ENCODE measurements at places on chromosomes 7 and 10.

- no peak for DNase-seq
Measured at GRCh38 chr10:80500572-80501380, 36.9 kb upstream of the SH2D4B start.

DNA sequence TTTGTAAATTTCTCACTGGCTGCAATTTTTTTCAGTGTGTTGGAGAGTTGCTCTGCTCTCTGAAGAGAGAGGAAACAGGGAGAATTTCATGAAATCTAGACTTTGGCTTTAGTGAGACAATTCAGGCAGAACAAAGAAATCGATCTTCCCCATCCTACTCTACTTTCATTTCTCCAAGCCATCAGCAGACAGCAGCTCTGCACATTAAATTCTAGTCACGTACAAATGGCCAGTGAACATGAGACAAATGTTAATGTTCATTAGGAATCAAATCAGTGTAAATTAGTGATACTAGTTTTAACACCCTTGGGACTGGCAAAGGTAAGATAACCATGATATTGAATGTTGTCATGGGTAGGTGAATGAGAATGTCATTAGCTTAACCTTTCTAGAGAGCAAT lies 140.8 kb downstream of the ANLN start:
- no peak for DNase-seq

- no peak for DNase-seq
Measured at GRCh38 chr10:50625649-50626132, 1.9 kb upstream of the SGMS1 start.

DNA sequence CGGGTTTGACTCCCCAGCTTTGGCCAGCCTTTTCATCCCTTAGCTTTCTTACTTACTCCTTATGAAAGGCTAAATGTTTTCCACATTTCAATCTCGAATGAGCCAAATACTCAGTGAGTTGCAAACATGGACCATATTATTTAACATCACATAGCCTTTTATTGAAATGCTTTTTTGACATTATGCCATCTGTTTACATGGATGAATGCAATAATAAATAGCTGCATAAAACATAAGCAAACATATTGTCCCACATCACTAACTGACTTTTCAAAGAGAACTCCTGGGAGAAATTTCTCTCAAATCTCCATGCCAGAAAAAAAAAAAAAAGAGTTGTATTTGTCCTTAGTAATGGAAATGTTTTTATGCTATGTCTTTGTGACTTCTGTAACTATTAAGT lies 134.9 kb downstream of the LSMEM1 start:
- DNase-seq = no peak

DNA sequence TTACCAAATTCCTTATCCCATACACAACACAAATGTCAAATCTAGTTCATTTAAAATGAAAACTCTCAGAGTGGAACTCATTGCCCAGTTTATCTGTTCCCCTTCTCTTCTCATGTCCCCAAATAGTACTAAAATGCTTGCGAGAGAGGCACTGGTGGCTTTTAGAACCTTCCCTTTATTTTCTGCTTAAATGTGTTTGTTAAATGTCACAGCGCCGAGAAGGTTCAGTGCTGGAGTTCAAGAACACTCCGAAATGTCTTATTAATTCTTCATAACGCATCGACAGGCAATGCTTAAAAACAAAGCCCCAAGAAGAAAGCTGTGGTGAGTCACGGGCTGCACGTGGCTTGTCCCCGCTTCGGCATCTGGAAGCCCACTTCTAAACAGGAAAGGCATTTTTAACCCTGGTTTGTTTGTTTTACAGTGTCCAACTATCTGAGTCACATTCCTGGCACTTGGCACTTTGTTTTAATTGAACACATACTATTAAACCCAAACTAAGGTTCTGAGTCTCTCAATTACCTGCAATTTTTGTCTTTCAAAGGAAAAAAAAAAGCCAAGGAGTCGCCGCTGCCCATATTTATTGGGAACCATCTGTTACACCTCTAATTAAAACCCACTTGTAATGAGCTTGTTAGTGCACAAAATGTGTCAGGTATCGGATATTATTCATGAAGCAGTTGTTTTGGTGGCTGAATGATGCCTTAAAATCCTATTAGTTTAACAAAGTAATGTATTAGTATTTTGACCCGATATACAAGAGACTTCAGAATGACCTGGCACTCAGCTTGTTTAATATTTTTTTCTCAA lies 49.9 kb upstream of the MGMT start:
- no peak for DNase-seq

DNA sequence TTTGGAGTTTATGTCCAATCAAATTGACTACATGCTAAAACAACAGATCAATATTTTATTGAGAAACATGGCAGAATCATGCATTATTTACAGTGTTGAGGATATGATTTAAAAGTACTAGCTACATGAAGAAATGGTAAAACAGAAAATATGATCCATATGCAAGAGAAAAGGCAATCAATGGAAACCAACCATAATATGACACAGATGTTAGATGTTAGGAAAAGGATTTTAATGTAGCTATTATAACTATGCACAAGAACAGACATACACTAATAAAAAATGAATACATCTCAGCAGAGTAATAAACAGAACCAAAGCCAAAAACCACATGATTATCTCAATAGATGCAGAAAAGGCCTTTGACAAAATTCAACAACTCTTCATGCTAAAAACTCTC lies 166.2 kb upstream of the CACNA2D1 start:
- DNase-seq = no peak

GRCh38 chr10:68526634-68527307 lies 552 bp downstream of the SLC25A16 start:
- DNase-seq = no peak

DNA sequence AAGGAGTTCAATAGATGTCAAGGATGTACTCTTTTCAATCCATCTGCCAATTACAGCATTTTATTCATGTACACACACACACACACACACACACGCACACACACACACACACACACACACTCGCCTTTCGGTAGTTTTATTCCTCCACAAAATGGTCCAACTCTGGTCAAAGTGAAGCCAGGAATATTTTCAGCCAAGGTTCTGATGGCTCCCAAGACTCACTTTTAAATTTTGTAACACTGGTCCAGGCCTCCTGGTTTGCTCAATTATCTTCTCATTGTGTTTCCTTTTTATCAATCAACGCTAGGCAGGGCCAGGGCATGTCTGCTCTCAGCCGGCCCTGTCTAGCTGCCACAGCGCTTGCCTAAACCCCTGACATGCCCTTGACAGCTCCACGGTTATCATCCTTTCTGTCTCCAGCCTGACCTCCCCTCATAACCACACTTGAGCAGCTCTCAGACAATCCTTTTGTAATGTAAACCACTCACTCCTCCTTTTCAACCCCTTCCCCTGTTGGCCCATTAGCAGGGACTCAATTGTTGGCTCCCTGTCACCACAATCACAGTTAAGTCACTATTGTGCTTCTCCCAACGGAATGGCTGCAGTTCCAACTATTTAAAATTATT lies 115.1 kb downstream of the ICA1 start:
- no peak for DNase-seq

- DNase-seq = no peak
Measured at GRCh38 chr10:47051741-47052238, 140.6 kb downstream of the PTPN20 start.

DNA sequence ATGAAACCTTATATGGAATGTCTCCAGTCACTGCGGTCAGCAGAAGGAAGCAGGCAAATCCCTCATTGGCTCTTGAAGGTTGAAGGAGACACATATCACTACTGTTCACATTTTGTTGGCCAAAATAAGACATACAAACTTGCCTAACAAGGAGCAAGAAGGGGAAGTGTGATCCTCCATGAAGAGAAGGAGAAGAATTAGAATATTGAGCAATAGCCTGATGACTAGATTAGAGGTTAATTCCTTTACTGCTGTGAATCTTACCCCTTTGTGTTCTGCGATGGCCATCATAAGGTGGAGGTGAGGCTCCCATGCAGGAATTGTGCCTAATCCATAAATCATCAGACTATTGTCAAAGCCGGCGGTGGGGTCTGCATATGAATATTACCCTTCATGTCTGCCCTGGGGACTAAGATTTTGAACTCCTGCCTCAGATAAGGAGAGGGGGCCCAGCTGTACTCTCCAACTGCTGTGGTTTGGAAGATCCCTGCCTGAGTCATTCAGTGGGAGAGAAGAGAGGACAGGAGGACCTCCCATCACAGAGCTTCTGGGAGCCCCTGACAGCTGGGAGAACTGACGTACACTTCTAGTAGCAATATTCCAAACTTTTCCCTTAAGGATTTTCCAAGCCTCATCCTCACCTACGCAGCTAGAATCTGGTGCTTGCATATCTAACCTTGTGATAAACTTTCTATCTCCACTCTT lies 398.5 kb downstream of the REEP3 start:
- DNase-seq = no peak

- no peak for DNase-seq
Measured at GRCh38 chr7:6228361-6229229, 43.8 kb downstream of the CYTH3 start.

- DNase-seq = no peak
Measured at GRCh38 chr7:128172963-128173362, 68.1 kb upstream of the LEP start.

- no peak for DNase-seq
Measured at GRCh38 chr7:11239316-11239715, 265.6 kb downstream of the PHF14 start.

DNA sequence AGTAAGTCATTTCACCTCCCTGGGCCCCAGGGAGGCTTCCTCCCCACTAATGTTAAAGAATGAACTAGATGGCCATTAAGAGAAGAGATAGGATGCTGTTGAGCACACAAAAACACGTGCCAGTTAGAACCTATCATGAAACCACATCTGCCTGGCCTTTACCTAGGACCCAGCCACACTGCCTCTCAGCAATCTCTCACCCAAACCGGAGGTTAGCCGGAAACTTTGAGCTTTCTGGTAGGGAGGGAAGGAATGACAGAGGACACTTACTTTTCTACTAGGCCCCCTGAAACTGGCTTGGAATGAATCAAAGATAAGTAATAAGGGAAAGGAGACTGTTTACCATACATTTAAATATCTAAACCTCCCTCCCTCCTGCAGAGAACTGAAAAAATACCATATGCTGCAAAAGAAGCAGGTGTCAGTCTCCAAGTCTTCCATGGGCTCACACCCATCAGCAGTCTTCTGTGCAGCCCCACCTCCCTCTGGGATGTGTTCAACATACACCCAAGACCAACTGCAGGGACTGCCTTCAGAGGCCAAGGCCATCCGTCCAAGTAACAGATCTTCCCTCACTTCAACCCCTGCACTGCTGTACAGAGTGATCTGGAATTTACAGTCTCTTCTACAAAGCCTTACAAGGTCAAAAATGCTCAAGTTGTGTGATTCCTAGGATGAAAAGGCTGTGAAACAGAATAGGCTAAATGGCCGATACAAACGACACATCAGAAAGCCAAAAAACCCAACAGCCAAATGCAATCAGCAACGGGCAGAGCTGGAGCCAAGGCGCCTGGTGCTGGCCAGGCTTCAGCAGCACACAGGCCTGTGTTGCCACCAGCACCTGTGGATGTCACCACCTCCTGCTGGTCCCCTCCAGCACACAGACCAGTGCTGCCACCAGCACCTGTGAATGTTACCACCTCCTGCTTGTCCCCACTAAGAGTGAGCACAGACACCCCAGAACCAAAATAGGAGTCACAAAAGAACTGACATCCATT lies 42.4 kb downstream of the SORBS1 start:
- DNase-seq = no peak

All from NCI-H446 treated with DMSO at 0.1 percent for 48 hours (cell line).